ENCODE measurements at places on chromosomes 2 and 18. TPM values are rescaled to one million over a fixed set of nuclear protein-coding genes. Genes with fewer than 3 reads are reported as not detected.

LRATD1 gene
- not detected for total RNA-seq

DNAJC5G gene
- total RNA-seq, result not detected

REG1B gene
- not detected for total RNA-seq

OSR1 gene
- 32.3 TPM for total RNA-seq

ACTR1B gene
- total RNA-seq, result 51.0 TPM

ATP6V1C2 gene
- total RNA-seq, result not detected

HOXD1 gene
- total RNA-seq, result not detected

CCDC141 gene
- total RNA-seq, result not detected

GKN1 gene
- 0.37 TPM for total RNA-seq

DNA sequence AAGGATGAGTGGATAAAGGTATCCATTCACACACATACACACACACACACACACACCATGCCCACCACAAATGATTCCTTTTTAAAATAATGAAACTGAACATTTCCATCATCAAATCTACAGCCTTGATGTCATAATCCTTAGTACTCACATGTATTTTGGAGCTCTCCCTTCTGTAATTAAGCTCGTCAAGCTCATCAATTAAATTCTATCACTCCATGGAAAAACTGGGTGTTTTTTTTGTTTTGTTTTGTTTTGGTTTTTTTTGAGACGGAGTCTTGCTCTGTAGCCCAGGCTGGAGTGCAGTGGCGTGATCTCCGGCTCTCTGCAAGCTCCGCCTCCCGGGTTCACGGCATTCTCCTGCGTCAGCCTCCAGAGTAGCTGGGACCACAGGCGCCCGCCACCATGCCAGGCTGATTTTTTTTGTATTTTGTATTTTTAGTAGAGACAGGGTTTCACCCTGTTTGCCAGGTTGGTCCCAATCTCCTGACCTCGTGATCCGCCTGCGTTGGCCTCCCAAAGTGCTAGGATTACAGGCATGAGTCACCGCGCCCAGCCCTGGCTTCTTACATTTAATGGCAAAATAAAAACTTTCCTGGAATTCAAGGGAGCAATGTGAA lies 78.6 kb upstream of the RGPD4 start:
- no peak for DNase-seq
- H3K4me3 ChIP-seq, result no peak overlapping the region
- H3K4me1 ChIP-seq, result peaks cover 2% of the 10 kb centered on the region
- H3K27me3 ChIP-seq, result no peaks in the 10 kb centered on the region
- H3K36me3 ChIP-seq, result peaks cover 2% of the 10 kb centered on the region
- H3K27ac ChIP-seq, result no peak overlapping the region

DNA sequence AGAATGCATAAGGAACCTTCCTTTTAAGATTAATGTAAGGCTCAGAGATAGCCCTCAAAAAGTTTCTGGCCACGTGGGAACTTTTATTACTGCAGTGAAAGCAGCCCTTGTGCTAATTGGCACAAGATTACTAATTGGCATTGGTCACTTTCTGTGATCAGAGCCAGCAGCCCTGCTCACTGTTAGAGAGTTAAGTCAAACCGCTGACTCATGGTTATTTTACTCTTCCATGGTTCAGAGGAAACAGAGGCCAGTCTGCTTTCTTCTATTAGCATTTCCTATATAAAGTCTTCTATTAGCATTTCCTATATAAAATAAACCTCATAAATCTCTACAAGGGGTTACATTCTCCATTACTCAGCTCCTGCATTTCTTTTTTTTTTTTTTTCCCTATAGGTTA lies 1.5 kb upstream of the SLC35G4 start:
- no peak overlapping the region for H3K4me3 ChIP-seq
- DNase-seq, result no peak
- H3K4me1 ChIP-seq, result peaks cover 9% of the 10 kb centered on the region
- peaks cover 12% of the 10 kb centered on the region for H3K27me3 ChIP-seq
- no peaks in the 10 kb centered on the region for H3K36me3 ChIP-seq

DNA sequence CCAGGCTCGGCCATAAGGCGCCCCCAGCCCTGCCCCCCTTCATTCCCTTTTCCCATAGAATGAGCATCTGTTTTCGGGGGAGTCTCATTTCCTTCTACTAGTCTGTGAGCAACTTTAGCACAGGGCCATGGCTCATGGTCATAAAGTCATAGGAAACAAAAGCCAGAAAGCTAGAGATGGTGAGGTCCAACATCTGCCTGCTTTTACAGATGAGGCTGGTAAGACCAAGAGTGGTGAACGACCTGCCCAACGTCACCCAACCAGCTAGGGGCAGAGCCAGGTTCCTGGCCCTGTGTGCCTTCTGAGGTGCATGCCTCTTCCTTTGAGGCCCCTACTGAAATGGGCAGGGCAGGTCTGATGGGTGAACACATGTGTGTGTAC lies 212.7 kb downstream of the DYSF start:
- no peak for DNase-seq
- peaks cover 41% of the 10 kb centered on the region for H3K36me3 ChIP-seq
- H3K4me1 ChIP-seq, result no peaks in the 10 kb centered on the region
- no peak overlapping the region for H3K27ac ChIP-seq
- no peak overlapping the region for H3K4me3 ChIP-seq
- no peaks in the 10 kb centered on the region for H3K27me3 ChIP-seq

GRCh38 chr2:237593596-237594320 lies 3.2 kb upstream of the RAB17 start:
- no peak overlapping the region for H3K4me3 ChIP-seq
- H3K4me1 ChIP-seq, result peaks cover 42% of the 10 kb centered on the region
- DNase-seq, result peak; percentile 65
- peak overlapping the region; percentile 61 for H3K27ac ChIP-seq
- H3K36me3 ChIP-seq, result no peaks in the 10 kb centered on the region

- H3K4me3 ChIP-seq, result no peak overlapping the region
- H3K27me3 ChIP-seq, result no peaks in the 10 kb centered on the region
- peaks cover 27% of the 10 kb centered on the region for H3K4me1 ChIP-seq
- H3K36me3 ChIP-seq, result peaks cover 21% of the 10 kb centered on the region
These were observed 130.1 kb upstream of the DAPL1 start for GRCh38 chr2:158664987-158665386.

DNA sequence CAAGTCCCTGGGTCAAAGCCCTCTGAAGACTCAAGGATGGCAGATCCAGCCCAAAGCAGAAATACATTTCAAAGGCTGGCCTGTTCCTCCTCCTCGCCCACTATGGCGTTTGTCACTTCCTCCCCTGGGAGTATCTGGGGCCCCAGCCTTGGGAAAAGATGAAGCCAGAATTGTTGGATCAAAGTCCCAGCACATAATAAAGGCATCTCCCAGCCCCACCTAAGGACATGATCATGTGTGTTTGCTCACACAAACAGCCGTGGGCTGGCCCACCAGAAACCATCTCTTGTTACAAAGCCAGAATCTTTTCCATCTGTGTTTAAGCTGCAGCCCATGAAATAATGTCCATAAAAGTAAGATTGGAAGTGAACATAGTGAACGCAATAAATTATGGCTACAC lies 50.1 kb upstream of the HAAO start:
- DNase-seq, result no peak
- no peak overlapping the region for H3K4me3 ChIP-seq
- peaks cover 14% of the 10 kb centered on the region for H3K4me1 ChIP-seq
- no peaks in the 10 kb centered on the region for H3K27me3 ChIP-seq
- peaks cover 2% of the 10 kb centered on the region for H3K36me3 ChIP-seq

GRCh38 chr2:73919596-73920228 lies 7.0 kb upstream of the DGUOK start:
- H3K27me3 ChIP-seq, result no peaks in the 10 kb centered on the region
- H3K4me3 ChIP-seq, result no peak overlapping the region
- H3K4me1 ChIP-seq, result peaks cover 3% of the 10 kb centered on the region
- no peak overlapping the region for H3K27ac ChIP-seq

DNA sequence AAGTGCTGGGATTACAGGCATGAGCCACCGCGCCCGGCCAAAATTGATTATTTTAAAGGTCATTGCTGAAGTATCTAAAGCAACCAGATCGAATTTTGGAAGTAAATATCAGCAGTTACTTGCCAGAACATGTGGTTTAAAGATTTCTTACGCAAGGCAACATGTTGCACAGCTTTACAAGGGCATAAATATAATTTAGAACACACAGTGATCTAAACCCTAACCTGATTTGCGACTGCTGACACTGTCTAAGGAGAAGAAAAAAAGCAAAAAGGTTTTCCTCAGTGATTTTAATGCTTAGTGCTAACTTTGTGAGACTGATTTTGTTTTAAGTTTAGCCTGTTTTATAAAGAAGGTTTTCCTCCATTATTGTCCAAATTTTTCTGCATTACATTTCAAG lies 569.9 kb upstream of the LINC00305 start:
- DNase-seq, result no peak

DNA sequence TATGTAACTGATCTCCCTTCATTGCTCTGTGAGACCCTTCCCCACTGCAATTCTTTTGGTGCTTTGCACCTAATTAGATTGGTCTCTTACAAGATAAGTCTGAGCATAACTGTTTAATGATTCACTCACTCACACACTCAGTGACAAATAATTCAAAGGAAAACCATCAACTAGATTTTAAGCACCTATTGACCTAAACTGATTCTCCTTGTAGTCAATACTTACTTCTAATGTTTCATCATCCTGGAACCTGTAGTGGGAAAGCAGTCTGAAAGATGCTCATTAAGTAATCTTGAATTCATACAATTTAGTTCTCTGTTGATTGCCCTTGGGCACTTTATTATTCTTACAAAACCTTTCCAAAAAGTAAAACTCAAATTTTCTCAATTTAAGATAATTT lies 74.3 kb upstream of the COL5A2 start:
- no peaks in the 10 kb centered on the region for H3K36me3 ChIP-seq
- DNase-seq, result no peak
- H3K4me1 ChIP-seq, result peaks cover 45% of the 10 kb centered on the region
- H3K27ac ChIP-seq, result peak overlapping the region; percentile 83
- H3K4me3 ChIP-seq, result no peak overlapping the region
- H3K27me3 ChIP-seq, result no peaks in the 10 kb centered on the region

DNA sequence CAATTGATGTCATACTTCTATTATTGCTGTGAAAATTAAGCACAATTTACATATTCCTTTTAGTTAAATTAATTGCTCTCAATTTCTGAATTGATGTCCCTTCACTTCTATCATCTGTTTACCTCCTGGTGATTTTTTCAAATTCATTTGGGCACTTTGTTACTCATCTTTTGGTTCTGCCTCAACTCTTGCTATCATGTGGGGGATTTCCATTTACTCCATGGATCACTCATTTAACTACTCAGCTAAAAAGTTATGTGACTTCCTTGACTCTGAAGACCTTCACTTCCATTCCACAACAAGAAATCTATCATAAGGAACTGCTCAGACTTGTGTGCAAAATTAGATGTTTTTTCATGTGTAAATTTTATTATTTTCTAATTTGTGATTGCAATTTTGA lies 126.2 kb downstream of the EHBP1 start:
- no peak overlapping the region for H3K27ac ChIP-seq
- H3K4me3 ChIP-seq, result no peak overlapping the region
- peaks cover 27% of the 10 kb centered on the region for H3K36me3 ChIP-seq
- no peak for DNase-seq
- H3K27me3 ChIP-seq, result no peaks in the 10 kb centered on the region

- no peaks in the 10 kb centered on the region for H3K36me3 ChIP-seq
- H3K4me3 ChIP-seq, result peak within 1 kb of the TSS; percentile 92
- H3K27ac ChIP-seq, result peak within 1 kb of the TSS; percentile 96
- H3K4me1 ChIP-seq, result peaks cover 25% of the 10 kb centered on the region
- peaks cover 3% of the 10 kb centered on the region for H3K27me3 ChIP-seq
- peak; percentile 88 for DNase-seq
These were observed at the start of gene SUCLG1 for GRCh38 chr2:84459018-84459943. SUCLG1 (minus strand) TSS chr2:84459280; CDS start chr2:84459269, 11 bp downstream.

DNA sequence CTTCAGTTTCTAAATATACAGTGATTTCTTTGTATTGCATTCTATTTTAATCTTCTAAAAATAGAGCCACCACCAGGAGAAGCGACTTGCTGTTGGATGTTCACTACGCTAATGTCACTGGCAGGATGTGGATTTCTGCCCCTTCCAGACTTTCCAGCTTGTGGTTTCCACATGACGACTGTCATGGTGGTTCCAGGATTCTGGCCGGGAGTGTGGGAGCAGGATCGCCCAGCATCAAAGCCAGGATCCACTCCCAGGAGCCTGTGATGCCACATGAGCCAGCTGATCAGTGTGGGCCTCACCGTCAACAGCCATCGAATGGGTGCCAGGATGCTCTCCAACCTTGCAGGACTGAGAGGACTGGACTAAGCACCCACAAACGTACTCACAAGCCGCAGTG lies 148.8 kb downstream of the HDAC4 start:
- DNase-seq, result no peak
- no peak overlapping the region for H3K4me3 ChIP-seq
- no peak overlapping the region for H3K27ac ChIP-seq
- H3K27me3 ChIP-seq, result no peaks in the 10 kb centered on the region
- peaks cover 25% of the 10 kb centered on the region for H3K4me1 ChIP-seq

GRCh38 chr2:154589514-154589913 lies 109.0 kb upstream of the KCNJ3 start:
- H3K27me3 ChIP-seq, result peaks cover 2% of the 10 kb centered on the region
- H3K4me3 ChIP-seq, result no peak overlapping the region
- no peak for DNase-seq
- H3K4me1 ChIP-seq, result no peaks in the 10 kb centered on the region
- no peaks in the 10 kb centered on the region for H3K36me3 ChIP-seq
- H3K27ac ChIP-seq, result no peak overlapping the region
